ENCODE measurements at places on chromosomes 16 and 17.

DNA sequence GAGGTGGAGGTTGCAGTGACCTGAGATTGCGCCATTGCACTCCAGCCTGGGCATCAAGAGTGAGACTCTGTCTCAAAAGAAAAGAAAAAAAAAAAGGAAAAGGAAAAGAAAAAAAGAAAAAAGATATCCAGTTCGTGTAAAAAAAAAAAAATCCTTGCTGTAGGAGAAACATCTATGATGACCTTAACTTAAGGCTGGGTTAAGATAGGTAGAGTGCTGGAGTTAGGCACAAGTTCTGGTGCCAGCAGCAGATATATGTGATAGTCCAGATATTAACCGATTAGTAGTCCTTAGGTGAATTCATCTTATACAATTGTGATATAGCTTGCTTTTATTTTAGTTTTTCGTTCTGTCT lies 17.2 kb downstream of the PSMD11 start:
- no peak for DNase-seq

GRCh38 chr16:56281249-56281805 lies 90.0 kb downstream of the GNAO1 start:
- peak; percentile 19 for DNase-seq

DNA sequence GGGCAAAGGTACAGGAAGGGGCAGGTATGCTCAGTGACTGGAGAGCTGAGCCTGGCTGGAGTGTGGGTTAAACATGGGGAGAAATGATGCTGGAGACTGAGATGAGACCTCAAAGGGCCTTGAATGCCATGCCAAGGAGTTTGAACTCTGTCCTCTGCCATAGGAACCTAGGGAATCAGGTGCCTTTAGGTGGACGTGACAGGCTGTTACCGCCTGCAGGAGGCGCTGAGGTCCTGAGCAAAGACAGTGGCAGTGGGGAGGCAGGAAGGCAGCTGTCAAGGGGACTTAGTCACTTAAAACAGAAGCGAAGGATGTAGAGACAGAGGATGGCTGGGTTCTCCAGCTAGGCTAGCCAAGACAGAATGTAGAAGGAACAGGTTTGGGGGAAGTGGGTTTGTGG lies 9.1 kb downstream of the PSMB3 start:
- peak; percentile 24 for DNase-seq

GRCh38 chr16:24839347-24839972 lies 6.3 kb upstream of the SLC5A11 start:
- DNase-seq: no peak

DNA sequence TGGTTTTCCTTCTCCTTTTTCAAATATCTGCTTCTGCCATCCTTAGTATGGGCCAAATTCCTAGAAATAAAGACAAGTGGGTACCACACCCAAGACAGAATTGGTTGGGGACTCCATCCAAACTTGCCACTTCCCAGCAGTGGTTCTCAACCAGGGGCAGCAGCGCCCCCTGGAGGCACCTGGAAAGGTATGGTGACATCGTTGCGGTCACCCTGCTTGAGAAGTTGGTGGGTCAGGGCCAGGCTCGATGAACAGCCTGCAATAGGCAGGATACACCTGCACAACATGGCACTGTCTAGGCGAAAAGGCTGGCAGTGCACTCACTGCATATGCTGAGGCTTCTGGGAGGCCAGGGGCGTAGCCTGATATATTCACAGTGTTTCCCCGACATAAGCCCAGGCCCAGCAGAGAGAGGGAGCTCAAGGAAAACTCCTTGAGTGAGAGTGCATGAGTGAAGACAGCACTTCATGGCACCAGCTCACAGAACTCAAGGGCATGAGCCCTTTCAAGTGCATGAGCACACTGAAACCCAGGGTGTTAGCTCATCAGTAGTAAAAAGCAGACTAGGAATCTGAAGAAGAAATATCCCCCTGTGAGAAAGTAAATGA lies 57.7 kb downstream of the CMC2 start:
- no peak for DNase-seq

GRCh38 chr16:87955302-87956097 lies 4.3 kb downstream of the BANP start:
- peak; percentile 19 for DNase-seq
